A673 (cell line): ENCODE measurements at places on chromosomes 11 and 22. TPM values are rescaled to one million over a fixed set of nuclear protein-coding genes. Genes with fewer than 3 reads are reported as not detected.
A peak's percentile ranks its signal among the peaks of the same experiment; 100 is the strongest.

Gene P2RY2
- not detected in 2 replicates for total RNA-seq

Gene INPP5J
- 4.6 and 4.8 TPM in 2 replicates for total RNA-seq

Gene HDHD5
- 59.4 and 61.6 TPM in 2 replicates for total RNA-seq

Gene CHRM1
- total RNA-seq: 0.17 and 0.41 TPM in 2 replicates

Gene ST14
- total RNA-seq: 0.17 and 0.30 TPM in 2 replicates

Gene SCGB2A2
- not detected in 2 replicates for total RNA-seq

Gene RELT
- 16.2 and 20.9 TPM in 2 replicates for total RNA-seq

Gene ADAMTS8
- 0.09 TPM in 1 of 2 replicates, not detected in the other for total RNA-seq

DNA sequence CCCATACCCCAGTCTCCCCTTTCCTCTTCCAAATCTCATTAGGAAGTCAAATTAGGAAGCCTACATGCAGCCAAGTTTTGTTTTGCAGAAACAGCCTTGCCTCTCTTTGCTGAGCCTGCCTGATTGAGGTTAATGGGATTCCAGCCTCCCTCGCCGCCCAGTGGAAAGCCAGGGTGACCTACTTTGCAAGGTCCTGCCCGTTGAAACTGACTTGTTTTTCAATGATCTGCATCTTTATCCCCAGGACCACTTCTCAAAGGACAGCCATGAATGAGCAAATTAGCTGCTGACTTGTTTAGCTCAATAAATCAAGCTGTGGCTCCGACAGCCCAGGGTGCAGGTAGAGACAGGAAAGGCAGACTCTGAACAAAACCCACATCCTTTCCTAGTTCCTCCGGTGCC lies 110.4 kb downstream of the RRAS2 start:
- DNase-seq: no peak

DNA sequence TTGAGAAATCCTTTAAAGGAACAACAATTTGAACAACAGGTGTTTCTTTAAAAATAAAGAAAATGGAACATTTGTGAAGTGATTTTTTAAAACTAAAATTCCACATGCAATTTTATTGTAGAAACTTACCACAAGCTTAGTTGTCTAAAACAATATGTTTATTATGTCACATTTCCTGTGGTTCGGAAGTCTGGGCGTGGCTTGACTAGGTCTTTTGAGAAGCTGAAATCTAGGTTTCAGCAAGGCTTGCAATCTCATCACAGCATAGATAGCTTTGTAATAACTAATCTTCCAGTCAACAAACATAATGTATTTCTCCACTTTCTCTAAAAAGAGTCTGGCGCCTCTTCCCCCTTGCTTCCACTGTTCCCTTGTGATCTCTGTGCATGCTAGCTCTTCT lies 27.0 kb downstream of the MS4A6A start:
- DNase-seq: no peak

- DNase-seq: no peak
Observed at GRCh38 chr11:47659276-47659675, 16.9 kb upstream of the MTCH2 start.

GRCh38 chr11:10429526-10429925 lies 25.5 kb upstream of the AMPD3 start:
- DNase-seq: peak; percentile 38

DNA sequence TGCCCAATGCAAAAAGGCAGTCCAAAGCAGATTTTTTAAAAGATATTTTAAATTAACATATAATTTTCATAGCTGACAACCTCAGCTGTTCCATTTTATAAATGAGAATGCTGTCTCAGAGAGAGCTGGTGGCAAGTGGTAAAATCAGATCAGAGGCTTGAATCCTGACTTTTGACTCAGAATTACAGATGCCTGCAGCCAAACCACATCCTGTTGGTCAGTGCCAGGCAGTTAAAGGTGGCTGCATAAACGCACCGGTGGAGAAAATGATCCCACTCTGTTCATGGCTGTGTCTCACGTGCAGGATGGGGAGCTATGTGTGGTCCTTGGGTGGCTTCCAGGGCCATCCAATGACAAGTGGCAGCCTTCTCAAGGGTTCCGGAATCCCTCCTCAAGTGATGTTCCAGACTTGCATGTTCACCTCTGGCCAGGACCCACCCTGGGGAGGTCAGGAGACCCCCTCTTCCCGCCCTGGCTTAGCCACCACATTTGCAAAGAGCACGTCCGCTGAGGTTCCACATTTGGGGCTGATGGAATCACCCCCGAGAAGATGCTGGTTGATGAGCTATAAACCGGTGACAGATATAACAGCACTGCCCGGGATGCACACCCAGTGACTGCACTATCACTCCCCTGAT lies 155.5 kb downstream of the SHANK2 start:
- DNase-seq: no peak

GRCh38 chr22:24697172-24697571 lies 77.3 kb downstream of the PIWIL3 start:
- DNase-seq: no peak

DNA sequence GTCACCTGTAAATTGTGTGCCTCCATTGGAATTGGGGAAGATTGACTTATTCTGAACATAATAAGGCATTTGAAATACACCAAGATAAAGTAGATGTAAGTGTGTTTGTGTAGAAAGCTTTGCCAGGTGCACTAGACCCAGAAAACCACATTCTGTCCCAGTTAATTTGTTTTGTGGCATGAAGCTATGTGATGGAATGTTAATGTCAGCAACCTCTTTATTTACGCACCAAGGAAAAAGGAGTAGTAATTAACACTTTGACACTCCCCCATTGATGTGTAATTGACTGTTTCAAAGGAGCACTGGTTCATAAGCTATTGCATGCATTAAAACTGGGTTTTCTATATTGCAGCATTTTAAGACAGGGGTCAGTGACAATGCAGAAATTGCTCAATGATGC lies 14.3 kb downstream of the EIF3M start:
- DNase-seq: peak; percentile 56

DNA sequence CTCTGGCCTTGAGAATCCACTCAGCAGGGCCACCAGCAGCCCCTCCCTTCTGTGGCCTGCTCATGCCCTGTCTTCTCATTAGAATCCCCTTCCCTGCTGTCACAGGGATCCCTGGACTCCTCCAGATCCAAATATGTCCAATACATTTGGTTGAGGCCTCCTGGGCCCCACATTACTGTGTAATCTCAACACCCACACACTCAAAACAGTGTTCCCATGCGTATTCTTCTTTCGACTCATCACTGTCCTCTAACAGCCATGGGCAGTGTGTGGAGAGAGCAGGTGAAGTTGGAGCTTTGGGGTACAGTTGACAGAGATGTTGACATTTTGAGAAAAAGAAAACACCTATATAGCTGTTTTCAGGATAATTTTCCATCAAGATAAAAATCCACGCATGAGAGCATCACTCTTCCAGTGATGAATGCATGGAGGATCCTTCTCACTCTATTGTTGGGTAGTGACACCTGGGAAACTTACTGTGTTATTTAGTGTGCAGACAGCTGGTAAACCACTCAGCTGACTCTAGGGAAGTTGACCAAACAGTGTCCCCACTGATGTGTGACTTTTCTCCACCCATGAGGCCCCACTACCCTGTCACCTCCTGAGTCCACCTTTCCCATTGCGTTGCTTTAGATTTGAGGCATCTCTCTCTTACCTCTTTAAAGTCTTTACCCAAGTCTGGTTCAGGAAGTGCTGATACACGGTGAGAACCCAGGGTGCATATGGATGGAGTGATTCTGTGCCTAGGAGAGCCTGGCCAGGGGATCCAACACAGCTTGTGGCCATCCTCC lies 28.7 kb upstream of the VPREB1 start:
- no peak for DNase-seq

- no peak for DNase-seq
Observed at GRCh38 chr11:64180891-64181290, 5.1 kb upstream of the STIP1 start.

DNA sequence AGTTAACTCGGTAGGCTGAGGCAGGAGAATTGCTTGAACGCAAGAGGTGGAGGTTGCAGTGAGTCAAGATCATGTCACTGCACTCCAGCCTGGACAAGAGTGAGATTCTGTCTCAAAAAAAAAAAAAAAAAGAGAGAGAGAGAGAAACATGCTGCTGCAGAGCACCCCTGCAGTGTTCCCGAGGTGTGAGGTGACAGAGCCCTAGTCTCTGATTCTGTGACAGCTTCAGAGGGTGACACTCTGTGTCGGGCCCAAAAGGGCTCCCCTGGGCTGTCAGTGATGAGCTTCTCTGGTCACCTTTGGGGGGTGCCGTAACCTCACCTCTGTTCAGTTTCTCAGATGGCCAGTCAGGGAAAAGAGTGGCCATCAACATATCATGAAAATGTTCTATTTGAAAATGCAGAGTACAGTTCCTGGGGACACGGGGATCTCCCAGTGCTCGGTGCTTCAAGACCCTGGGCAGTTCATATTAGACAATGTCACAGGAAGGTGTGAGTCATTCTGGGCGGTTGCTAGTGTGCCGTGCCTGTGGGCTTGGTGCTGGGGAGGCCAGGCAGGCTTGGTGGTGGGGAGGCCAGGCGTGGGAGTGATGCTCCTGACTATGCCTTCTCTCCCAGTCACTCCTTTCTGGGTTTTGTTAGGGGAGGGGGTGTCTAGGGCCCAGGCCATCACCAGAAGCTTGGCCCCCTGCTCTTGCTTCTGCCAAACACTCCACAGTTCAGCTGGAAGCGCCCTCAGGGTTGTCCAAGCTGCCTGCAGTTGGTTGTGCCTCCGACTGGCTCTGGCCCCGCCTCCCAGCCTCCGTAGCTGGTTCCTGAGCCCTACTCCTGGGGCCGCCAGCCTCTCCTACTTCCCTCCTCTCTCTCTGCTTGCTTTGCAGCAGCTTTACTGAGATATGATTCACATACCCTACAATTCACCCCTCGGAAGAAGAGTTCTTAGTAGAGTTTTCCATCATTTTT lies 52.5 kb upstream of the CLDN5 start:
- peak; percentile 22 for DNase-seq

GRCh38 chr11:130122141-130122575 lies 37.4 kb upstream of the ST14 start:
- no peak for DNase-seq

DNA sequence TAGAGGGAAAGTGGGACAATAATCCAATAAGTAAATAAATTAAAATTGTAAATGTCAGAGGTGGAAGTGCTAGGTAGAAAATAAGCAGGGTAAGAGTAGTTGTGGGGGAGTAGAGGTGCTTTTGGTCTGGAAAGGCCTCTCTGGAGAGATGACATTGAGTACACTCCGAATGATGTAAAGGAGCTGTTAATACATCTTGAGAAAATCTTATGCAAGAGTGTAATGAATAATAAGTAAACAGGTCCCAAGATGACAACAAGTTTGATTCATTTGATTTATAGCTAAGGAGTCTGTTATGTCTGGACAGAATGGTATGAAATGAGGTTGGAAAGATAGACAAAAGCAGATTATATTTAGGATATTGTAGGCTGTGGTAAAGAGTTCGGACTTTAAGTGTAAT lies 87.5 kb downstream of the TMEM135 start:
- peak; percentile 28 for DNase-seq

DNA sequence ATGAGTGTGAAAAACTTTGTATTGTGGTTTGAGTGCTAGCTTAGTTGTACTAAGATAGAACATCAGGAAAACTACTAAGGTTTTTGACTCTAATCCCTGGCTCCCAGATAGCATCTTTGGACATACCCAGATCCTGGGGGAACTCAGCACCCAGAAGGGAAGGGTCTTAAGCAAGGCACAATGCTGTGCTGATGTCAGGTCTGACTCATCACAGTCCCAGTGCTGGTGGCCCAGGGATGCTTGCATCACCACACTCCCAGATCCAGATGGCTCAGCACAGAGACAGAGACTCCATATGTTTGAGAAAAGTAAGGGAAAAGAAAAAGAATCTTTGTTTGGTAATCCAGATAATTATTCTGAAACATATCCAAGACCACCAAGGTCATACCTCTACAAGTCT lies 18.3 kb upstream of the OR56A3 start:
- DNase-seq: no peak

GRCh38 chr22:39177791-39178190 lies 25.3 kb upstream of the CBX7 start:
- DNase-seq: no peak

- peak; percentile 62 for DNase-seq
Observed at GRCh38 chr22:39518996-39519680, 1.2 kb upstream of the ATF4 start.

DNA sequence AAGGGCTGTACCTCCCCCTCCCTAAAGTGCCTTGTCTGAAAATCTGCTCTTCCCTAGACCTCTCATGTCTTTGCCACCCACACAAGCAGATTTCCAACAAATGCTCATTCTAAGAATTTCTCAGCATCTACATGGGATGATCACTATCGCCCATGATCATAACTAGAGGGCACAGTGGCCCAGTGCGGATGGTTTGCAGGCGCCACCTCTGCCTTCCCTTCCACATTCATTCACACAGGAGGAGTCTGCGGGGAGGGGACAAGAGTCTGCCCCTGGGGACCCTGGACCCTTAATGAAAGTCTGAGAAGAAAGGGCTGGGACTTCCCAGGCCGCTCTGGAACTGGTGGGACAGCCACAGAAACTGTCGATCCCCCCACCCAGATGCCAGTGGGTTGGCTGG lies 28.9 kb downstream of the KCTD17 start:
- DNase-seq: no peak

DNA sequence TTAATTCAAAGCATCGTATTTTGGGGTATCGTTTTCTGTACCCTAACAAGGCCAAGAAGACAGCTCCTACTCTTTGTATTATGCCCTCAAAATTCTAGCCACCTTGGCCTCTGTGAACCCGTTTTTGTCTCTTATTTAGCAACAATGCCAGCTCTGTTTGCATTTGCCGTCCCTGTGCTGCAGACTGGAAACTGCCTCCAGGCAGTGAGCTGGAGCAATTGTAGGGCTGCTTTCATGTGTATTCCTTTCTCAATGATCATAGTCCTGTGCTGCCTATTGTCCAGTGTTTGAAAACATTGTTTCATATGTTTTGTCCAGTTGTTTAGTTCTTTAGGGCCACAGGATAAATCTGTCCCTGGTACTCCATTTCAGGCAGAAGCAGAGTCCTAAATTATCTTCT lies 19.9 kb upstream of the BACE1-AS start:
- no peak for DNase-seq

DNA sequence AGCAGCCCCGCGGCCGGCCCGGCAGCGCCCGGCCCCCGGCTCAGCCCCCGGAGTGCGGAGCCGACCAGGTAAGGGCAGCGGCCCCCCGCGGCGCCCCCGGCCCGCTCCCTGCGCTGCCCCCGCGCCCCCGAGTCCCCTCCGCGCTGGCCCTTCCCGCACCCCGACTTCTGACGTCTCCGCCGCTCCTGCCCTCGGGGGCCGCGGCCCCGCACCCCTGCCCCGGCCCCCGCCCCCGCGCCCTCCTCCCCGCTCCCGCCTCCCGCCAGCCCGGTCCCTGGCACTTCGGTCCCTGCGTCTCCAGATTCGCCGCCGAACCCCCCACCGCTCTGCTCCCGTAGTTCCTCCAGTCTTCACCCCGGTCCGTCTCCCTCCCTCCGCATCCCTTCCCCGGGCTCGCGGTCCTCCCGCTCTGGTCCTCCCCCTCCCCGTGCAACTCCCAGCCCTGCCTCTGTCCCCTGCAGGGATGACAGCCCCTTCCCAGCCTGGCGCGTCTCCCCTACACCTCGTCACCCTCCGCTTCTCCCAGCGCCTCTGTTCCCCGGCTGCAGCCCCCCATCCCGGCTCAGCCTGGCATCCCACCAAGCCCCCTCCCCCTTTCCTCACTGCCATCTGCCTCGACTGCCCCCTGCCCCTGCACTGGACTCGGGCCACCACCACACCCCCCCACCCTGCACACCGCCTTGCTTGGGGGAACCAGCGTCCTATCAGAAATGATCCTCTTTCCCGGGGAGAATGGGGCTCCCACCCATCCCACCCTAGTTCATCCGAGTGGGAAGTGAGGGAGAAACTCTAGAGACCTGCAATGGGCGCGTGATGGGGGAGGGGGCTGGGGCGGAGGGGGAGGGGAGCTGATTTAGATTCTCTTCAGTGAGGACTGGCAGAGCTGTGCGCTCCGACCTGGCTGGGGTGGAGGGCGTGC lies 531 bp downstream of the GRIK4 start:
- DNase-seq: no peak

- no peak for DNase-seq
Observed at GRCh38 chr11:17604915-17605233, 57.8 kb downstream of the OTOG start.
